Astrocyte of the spinal cord (primary cell): ENCODE measurements at places on chromosomes 3 and 15.
A peak's percentile ranks its signal among the peaks of the same experiment; 100 is the strongest.

DNA sequence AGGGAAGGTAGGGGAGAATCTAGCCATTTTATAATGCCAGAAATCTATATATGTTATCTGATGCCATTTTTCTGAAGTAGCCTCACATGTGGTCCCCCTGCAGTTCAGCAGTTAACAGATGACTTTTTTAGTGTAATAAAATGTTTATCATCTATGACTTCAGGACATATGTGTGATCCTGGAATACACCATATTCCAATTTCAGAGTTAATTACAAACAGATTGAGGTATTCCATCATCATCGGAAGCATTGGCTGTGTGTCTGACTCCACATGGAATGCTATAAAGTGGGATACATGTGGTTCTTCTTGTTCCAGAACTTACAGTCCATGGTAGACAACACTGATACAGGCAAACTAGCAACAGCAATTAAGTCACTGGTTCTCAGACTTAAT is 45.9 kb upstream of the LIMD1 start:
- DNase-seq = no peak

- peak; percentile 66 for DNase-seq
Measured at GRCh38 chr3:149581248-149581647, 76.6 kb downstream of the WWTR1 start.

GRCh38 chr3:50637945-50638344 is 21.0 kb downstream of the MAPKAPK3 start:
- no peak for DNase-seq

DNA sequence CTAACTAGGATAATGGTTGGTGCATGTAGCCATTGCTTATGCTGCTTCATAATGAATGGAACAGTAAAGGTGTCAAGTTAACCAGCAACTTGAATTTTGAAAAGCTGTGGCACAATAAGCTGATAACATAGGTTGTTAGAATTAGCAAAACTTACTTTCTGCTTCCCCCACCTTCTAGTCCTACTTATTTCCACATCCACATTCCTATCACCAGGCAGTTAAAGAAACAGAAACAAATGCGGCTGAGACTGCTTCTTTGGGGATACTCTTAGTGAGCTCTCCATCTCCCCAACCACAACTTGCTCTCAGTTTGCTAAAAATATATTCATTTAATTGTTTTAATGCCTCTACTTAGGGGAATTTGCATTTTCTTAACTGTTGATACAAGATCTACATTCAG is 215.1 kb downstream of the TIGIT start:
- DNase-seq = no peak

GRCh38 chr15:101158166-101159095 is 93.4 kb downstream of the CHSY1 start:
- no peak for DNase-seq

GRCh38 chr3:156840826-156841689 is 14.9 kb downstream of the LEKR1 start:
- no peak for DNase-seq

- no peak for DNase-seq
Measured at GRCh38 chr3:70248856-70249255, 63.6 kb downstream of the MDFIC2 start.

- peak; percentile 53 for DNase-seq
Measured at GRCh38 chr15:75884041-75884440, 19.6 kb upstream of the FBXO22 start.

- peak; percentile 37 for DNase-seq
Measured at GRCh38 chr3:55571216-55571813, 84.2 kb upstream of the WNT5A start.

DNA sequence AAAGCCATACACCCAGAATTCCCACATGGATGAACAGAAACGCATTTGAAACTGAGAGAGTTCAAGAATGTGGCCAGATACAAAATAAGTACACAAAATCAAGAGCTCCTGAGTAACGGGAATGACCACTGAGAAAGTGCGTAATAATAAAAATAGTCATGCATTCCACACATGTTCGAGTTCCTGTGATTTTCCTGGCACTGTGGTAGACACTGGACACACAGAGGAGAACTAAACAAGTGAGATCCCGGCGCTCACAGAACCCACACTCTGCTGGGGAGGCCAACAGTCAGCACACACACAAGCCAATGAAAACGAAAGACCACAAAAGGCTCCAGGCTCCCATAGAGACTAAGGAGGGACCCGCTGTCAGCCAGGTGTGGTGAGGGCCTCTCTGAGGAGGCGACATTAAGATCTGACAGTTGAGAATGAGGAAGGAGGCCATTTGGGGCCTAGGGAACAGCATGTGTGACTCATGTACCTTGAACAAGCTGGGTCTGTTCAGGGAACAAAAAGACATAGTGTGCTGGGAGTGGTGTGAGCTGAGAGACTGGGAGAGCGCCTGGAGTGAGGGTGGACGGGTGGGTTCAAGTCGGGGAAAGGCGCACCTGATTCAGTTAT is 5.1 kb downstream of the FAM107A start:
- DNase-seq = peak; percentile 78

GRCh38 chr3:56467108-56467507 is 1.2 kb downstream of the ERC2 start:
- DNase-seq = peak; percentile 91

- no peak for DNase-seq
Measured at GRCh38 chr3:23051240-23052140, 151.6 kb upstream of the UBE2E2 start.

GRCh38 chr3:43035801-43036365 is 56.8 kb downstream of the GASK1A start:
- DNase-seq = no peak

GRCh38 chr3:115562636-115563267 is 60.6 kb upstream of the GAP43 start:
- no peak for DNase-seq

DNA sequence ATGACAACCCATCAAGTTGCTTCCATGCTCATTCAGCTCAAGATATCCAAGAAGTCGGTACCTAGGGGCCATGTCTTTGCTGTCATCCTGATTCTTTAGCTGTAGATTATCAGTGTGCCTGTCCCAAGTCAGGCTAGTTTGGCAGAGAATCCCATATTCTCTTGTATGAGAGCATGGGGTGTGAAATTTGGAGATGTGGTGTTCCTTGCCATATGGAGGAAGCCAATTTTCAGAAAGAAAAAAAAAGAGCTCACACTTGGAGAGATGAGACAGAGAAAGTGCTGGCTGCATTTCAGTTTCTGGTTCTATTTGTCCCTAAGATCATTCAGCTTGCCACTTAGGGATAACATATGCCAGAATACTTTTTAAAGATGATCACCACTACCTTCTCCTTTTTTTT is 52.3 kb upstream of the SLC4A7 start:
- DNase-seq = no peak

DNA sequence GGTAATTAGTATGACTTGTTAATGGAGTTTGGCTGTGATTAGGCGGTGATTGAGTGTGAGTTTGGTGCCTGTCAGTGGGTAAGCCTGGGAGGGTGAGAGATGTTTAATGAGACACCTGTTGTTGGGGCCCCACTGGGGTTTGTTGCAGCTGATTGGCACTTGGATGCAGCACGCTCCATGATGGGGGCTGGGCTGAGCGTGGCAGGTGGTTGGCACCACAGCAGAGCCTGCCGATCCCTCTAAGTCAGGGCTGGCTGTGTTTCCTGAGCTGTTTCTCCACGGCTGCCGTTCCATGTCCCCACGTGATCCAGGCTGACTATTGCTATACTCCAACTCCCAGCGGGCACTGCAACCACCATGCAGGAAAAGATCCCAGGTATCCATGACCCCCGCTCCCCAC is 93.5 kb upstream of the ARRDC4 start:
- no peak for DNase-seq

GRCh38 chr15:100114100-100114499 is 227.7 kb downstream of the ADAMTS17 start:
- DNase-seq = peak; percentile 95

- no peak for DNase-seq
Measured at GRCh38 chr15:50593761-50594160, 47.3 kb upstream of the USP50 start.

- DNase-seq = no peak
Measured at GRCh38 chr15:58523634-58524033, 91.8 kb downstream of the LIPC start.

DNA sequence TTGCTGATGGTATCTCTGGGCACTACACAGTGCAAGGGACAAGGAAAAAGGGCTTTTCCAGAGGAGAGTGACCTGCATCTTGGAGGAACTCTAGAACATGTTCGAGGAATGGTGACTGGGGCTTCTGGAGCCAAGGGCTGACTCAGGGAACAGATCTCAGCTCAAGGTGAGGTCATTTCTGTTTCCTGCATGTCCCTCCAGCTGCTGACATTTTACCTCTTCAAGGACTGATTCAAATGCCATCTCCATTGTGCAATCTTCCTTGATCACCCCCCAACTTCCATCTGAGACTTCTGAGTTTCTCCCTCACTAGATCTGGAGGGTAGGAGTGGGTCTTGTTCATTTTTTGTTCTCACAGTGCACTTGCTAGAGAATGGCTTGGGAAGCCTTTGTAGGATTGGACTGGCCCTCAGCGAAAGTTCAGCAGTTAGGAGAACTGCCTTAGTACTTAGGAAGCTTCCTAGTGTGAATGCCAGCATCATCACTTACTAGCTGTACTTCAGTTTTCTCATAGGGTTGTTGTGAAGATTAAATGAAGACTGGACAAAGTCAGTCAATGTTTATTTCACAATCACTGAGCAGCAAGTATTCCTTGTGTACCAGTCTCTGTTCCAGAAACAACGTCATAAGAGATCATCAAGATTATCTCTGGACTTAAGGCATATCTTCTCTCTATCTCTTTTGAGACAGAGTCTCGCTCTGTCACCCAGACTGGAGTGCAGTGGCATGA is 2.6 kb upstream of the IDH3A start:
- no peak for DNase-seq

GRCh38 chr3:150306906-150307305 is 101.2 kb upstream of the TSC22D2 start:
- DNase-seq = no peak

DNA sequence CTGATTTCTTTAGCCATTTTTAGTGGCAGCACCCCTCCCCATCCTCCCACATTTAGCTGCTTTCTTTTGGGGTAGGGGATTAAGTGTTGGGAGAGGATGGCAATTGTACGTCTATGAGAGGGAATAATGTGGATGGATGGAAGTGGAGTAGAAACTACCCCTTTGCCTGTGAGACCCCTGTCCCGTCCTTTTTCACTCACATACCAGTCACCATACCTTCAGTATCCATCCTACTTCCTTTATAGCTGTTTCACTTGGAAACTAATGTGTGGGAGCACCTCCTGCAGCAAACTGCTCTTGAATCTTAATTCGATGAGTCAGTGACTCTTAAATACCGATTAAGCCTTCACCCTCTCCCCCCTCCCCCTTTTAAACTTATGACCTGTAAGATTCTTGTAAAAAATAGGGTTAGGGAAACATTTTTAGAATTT is 730 bp downstream of the SPRED1 start:
- peak; percentile 80 for DNase-seq

- no peak for DNase-seq
Measured at GRCh38 chr15:67124111-67124510, 58.7 kb downstream of the SMAD3 start.

DNA sequence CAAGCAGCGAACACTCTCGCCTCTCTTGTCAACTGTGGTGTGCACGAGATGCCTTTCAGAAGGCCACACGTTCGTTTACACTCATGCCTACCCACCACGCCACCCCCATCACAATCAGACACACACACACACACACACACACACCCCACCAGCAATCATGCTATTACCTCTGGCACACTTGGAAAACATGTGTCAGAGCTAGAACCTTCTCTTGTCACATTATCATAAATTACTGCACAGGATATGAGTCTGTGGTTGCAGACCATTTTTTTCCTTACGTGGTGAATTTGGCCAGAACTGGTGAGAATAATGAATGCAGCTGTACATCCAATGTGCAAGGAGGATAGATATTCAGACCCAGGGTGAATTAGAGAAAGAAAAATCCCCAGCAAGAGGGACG is 52.4 kb downstream of the TRIM69 start:
- DNase-seq = peak; percentile 19

- DNase-seq = no peak
Measured at GRCh38 chr3:45153658-45154437, 7.7 kb upstream of the CDCP1 start.

DNA sequence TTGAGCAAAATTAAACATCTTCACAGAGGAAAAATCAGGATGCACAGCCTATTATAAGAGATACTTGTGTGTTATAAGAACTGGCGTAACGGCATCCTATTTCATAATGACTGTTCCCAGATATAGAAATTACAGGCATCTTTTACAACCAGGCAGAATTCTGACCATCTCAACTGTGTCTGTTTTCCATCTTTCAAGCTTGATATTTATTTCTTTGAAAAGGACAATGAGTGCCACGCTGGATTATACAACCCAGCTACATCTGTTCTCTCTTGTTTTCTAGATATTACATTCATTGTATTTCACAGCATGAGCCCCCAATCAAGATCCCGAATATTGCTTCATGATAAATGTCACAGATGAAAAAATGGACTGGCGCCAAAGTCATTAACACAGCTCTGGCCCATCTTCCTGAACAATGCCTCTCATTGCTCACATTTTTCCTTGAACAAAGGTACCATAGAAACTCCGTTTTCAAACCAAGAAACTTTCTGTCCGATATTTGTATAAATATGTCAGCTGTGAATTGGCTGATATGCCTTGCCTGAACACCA is 420.6 kb downstream of the TBL1XR1 start:
- no peak for DNase-seq

DNA sequence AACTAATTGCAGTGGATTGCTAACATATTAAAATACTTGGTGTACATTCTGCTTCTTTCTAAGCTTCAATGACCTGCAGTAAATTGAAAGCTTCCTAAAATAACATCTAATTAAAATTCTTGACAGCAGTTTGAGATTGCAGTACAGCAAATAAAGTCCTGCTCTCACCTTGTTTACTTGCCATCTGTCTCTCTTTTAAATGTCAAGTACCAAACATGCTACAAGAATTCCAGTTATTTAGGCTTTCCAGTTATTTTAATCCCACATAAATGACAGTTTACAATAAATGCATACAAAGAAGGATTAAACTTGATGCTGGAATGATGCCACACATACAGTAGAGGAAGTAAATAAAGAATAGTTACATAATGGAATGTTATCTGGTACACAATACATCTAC is 33.2 kb downstream of the CBLB start:
- DNase-seq = no peak
